ENCODE measurements at places on chromosomes 7 and 10.
A peak's percentile ranks its signal among the peaks of the same experiment; 100 is the strongest.

GRCh38 chr7:91554883-91555282 is 290.6 kb downstream of the FZD1 start:
- no peak for DNase-seq

- no peak for DNase-seq
These were observed 363.6 kb downstream of the ANKRD30A start for GRCh38 chr10:37488792-37489657.

GRCh38 chr10:127200646-127201045 is 4.3 kb upstream of the INSYN2A start:
- DNase-seq, result no peak

DNA sequence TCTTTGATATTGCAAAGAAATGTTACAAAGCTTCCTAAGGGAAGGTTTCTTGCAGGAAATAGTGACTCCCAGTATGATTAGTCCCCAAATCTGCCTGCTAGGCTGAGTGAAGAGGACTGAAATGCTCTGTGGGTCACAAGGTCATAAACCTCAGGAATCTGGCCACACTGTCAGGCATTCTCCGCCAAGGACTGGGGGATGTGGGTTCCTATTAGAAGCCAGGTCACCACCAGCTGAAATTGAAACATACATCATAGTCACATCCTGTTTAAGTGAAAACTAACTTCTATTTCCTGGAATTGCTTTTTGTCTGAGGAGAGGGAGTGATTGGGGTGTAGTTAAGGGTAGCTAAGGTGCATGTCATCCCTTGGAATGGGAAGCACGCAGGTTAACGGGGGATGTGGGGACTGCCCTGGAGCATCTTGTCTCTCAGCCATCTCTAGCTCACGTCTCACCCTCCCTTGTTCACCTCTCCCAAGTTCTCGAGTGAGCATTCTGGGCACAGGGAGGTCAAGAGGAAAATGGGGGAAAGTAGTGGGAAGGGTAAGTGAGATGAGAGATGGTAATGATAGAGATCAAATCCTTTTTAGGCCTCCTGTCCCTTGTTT is 12.0 kb upstream of the GSAP start:
- peak; percentile 19 for DNase-seq

- DNase-seq, result no peak
These were observed 116.2 kb downstream of the LRMDA start for GRCh38 chr10:75547391-75548298.

GRCh38 chr10:30182191-30183054 is 123.0 kb upstream of the JCAD start:
- no peak for DNase-seq

DNA sequence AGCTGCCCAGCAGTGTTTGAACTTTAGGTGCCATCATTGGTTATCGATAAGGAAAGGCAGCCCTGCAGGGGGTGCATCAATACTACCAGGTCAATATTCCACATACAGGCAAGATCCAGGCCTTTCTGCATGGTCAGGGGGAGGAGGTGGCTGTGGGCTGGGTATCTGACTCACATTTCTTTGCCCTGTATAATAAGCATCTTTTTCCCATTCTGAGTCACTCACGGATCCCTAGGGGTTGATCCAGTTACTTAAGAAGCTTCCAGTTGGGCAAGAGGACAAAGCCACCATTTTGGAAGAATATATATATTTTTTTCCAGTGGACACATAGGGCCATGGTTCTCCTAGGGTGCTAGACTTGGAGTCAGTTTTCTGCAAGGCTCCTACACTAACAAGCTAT is 114.2 kb upstream of the HABP2 start:
- DNase-seq, result no peak

DNA sequence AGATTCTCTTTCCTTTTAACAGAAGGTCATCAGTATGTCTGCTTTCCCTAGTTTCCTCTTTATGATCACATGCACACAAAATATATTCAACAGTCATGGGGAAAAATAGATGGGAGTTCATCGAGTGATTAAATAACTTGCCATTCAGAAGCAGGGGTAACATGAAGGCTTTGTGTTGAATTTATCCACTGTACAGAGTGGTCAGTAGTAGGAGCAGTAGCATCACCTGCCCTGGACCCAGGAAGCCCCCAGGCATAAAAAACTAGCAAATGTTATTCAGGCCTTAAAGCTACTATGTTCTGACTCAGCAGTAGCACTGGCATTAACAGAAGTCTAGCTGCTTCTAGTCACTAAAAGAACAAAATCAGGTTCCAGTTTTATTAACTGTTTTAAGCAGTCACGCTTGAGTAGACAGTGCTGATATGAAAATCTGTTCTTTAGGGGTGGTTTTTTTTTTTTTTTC is 31.4 kb upstream of the FAM133B start:
- no peak for DNase-seq

DNA sequence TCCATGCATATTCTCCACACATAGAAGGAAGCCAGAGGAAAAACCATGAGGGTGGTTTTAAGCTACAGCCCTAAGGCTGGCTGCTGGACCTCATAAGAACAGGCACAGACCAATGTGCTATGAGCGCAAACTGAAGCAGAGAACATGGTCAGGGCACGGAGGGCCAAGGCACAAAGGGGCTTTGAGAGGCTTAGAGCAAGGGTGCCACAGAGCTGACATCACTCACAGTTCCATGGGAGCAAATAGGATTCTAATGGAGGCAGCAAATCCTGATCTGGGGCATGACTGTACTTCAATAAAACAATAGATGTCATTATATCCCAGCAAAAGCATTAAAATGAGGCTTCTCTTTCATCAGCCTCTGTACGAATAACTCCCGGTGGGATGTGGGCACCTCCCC is 162.4 kb downstream of the COBL start:
- no peak for DNase-seq

DNA sequence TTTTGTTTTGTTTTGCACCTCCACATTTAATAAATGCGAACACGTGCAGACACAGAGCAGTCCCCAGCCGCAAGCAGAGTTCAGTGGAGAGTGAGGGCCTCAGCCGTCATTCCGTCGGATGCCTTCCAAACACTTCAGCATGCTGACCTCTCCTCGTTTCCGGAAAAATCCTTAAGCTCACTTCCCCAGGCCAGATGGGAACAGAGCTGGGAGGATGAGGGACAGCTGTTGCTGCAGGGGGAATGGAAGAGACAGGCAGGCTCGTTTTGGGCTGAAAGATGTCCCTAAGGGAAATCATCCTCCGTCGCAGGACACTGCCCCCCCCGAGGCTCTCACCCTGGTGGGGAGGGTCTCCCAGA is 17.2 kb upstream of the FGFR2 start:
- no peak for DNase-seq

DNA sequence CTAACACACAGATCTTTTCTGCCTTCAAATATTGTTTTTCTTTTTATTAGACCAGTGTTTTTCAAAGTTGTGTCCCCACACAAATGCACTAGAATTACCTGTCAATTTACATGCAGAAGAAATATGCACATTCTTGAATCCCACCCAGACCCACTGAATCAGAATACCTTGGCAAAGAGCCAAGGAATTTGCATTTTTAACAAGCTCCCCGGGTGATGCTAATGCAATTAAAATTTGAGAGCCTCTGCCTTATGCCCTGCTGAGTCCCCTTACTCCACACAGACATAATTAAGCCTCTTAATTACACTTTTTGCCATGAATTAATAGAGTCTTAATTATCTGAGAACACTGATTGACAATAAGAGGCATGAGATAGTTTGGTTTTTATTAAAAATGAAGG is 201.2 kb upstream of the GRB10 start:
- no peak for DNase-seq

- DNase-seq, result no peak
These were observed at the start of gene AMPH for GRCh38 chr7:38630720-38631673. Gene AMPH, minus strand, starts transcription at chr7:38631373. Its CDS starts 22 bp downstream, at chr7:38631351.

- no peak for DNase-seq
These were observed 247.3 kb downstream of the DIP2C start for GRCh38 chr10:442209-442608.

- no peak for DNase-seq
These were observed 13.0 kb upstream of the LIMK1 start for GRCh38 chr7:74070619-74070921.

- DNase-seq, result no peak
These were observed 158.3 kb upstream of the IGFBP3 start for GRCh38 chr7:46079421-46079820.

GRCh38 chr10:95896071-95896850 is 11.5 kb upstream of the CC2D2B start:
- no peak for DNase-seq

DNA sequence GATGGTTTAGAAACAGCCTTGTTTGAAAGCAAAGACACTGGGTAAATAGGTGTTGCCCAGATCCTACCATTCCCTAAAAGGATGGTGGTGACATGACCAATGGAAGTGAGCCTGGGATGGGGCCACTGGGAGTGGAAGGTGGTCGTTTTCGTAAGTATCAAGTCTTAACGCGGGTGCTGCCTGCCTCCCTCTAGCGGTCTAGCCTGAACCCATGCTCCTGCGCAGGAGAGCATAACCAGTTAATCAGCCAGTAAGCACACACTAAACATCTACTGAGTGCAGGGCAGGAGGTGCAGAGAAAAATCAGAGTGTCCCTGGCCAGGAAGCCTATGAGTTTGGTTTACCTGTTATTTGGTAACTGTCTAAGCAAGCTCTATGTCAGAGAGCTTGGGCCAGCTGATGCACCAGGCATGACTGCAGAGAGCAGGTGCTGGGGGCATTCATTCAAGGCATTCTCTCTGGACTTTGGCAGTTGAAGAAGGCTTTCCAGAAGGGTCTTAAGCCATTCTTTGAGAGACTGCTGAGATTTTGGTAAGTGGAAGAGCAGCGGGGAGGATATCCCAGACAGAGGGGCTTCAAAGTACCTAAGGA is 930 bp downstream of the GARIN1A start:
- peak; percentile 8 for DNase-seq

- no peak for DNase-seq
These were observed 30.0 kb downstream of the SMC3 start for GRCh38 chr10:110597476-110597875.

DNA sequence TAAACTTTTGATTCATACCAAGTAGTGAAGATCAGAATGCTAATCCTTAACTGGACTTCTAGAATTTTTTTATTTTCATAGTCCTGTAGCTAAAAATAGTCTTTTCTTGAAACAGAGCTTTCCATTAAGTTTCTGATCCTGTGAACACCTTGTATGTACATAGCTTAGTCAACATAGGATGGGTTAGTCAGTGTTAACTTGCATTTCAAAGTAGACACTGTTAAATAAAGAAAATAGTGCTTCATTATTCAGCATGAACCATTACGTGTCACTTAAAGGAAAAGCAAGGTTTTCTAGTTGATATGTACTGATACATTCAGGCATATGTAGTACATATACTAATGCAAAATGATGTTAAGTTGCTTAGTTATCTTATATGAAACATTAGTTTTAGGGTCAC is 7.5 kb upstream of the HDAC9 start:
- no peak for DNase-seq

GRCh38 chr7:69189406-69189805 is 408.9 kb upstream of the AUTS2 start:
- no peak for DNase-seq

- DNase-seq, result no peak
These were observed 122.0 kb downstream of the FAM53B start for GRCh38 chr10:124622158-124622557.

- DNase-seq, result peak; percentile 40
These were observed 40.7 kb downstream of the ATE1 start for GRCh38 chr10:121886997-121887622.

DNA sequence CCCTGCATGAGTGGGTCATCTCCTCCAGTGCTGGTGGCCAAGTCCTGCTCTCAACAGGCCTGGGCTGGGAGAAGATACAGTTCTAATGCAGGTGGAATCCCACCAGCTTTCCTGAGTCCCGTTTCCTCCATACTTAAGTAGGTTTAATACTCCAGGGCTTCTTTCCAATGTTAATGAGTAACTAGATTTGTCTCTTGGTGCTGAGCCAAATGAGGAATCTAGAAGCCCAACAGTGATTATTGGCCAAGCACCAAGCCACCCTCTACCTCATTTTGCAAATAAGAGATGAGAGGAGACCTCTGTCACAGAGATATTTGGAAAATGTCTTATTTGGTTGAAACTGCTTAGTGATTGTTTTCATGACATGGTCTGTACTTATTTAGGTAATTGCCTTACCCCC is 37.1 kb downstream of the STARD3NL start:
- no peak for DNase-seq

DNA sequence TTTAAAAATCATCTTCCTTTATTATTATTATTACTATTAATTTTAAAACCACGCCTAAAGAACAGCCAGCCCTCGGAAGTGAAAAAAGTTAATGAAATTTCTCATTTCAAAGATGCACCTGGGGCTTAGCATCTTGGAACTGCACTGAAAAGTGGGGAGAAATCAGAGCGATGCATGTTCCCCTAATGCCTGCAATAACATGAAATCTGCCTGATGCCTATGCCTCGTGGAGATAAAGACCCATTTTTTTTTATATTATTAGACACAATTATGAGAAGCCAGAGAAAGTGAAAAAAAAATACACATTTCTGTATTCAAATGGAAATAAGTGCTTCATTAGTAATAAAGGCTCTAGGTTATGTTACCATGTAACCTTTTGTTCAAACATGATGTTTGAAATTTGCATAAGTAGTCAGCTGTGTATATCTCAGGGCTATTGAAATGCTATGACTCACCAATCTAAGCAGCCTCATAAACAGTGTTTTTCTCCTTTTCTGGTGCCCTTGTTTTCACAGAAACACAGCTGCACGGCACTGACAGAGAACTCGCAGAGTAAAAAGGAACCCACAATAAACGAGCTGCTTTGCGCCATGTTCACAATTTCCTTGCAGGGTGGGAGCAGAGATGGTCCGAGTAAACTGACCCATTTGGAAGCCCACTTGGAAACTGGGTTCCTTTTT is 175.8 kb upstream of the PRKCQ start:
- DNase-seq, result no peak

DNA sequence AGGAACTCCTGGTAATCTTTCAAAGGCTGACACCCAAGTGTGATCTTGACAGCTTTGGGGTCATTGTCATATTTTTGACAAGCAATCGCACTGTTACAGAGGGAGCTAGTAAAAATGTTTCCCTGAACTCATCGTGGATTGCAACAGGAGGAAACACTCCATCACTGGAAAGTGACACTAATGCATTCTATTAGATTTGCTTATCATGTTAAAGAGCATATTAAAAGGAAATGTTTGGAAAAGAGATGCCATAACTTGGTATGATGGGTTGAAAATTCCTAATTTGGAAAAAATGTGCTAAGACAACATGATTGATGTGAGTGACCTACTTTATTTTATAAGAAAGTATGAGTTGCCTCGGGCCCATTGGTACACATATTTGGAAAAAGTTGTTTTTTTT is 22.7 kb upstream of the EMX2 start:
- DNase-seq, result no peak

Data from CD4-positive, alpha-beta T cell treated with Interleukin-21 for 1 hour (primary cell).